ENCODE measurements at places on chromosomes 5 and 9. TPM values are rescaled to one million over a fixed set of nuclear protein-coding genes. Genes with fewer than 3 reads are reported as not detected.

DNA sequence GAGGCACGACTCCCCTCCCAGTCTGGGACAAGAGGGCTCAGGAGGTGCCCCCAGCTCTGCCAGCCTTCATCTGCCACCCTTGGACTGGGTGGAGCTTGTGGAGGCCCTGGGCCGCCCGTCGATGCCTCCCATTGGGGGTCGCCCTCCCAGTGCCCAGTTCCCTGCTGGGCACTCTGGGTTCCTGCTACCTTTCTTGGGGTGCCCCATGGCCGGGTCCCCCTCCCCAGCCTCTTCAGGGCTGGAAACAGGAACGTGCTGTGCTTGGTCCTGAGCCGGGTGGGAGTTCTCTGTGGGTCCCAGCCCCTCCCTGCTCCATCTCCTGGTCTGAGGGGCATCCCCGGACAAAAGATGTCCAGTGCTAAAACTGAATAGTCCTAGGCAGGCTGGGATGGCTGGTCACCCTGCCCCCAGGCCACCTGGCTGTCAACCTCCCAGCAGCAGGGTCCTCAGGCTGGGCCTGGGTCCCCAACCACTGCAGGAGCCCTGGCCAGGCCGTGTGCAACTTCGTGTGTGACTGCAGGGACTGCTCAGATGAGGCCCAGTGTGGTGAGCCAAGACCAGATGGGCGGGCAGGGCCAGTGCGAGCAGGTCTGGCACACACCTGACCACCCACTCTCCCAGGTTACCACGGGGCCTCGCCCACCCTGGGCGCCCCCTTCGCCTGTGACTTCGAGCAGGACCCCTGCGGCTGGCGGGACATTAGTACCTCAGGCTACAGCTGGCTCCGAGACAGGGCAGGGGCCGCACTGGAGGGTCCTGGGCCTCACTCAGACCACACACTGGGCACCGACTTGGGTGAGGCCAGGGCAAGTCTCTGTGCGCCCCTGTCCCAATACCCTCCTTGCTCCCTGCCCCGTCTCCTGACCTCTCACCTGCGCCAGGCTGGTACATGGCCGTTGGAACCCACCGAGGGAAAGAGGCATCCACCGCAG is 784 bp downstream of the MAMDC4 start:
- no peak for DNase-seq
- H3K4me1 ChIP-seq: peaks cover 6% of the 10 kb centered on the region

- H3K4me3 ChIP-seq: no peak overlapping the region
- H3K27ac ChIP-seq: no peak overlapping the region
- no peaks in the 10 kb centered on the region for H3K36me3 ChIP-seq
- no peaks in the 10 kb centered on the region for H3K4me1 ChIP-seq
Measured at GRCh38 chr9:3012245-3012644, 168.3 kb upstream of the PUM3 start.

Gene TMC1
- 9.0 TPM for total RNA-seq

DNA sequence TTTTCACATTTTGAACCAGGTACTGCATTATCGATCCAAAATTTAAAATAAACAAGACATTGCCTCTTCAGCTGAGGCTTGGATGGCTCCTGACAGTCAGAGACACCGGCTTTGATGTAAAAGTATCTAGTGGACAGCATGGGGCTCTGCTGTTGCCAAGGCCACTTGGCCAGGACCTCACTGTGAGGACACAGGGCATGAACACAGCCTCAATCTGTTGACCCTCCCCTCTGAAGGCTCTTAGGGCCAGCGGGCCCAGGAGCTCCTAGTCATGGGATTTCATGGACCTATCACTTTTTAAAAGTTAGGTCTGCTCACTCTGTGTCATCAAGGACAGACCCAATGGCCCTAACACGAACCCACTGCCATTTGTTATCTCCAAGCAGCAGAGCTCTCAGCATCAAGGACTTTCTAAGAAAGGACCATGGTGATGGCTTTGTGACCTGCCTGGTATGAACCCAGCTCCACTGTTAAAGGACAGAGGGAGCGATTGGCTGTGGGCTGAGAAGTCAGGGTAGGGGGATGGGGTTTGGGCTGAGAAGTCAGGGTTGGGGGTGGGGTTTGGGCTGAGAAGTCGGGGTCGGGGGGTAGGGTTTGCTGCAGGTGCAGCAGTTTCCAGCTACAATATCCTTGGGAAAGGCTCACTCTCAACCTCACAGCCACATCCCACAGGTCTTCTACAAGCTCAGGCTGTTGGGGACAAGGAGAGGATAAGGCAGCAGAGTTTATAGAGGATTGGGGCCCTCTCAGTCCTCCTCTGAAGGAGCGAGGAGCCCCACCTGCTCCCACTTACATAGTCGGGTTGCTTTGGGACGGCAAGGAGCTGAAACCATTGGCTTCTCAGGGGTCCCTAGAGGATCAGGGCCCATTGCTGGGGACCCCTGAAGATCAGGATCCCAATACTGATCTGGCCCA is 146.8 kb downstream of the BARX1 start:
- no peak overlapping the region for H3K4me3 ChIP-seq
- no peak for DNase-seq
- H3K36me3 ChIP-seq: no peaks in the 10 kb centered on the region
- no peak overlapping the region for H3K27ac ChIP-seq
- H3K4me1 ChIP-seq: no peaks in the 10 kb centered on the region

DNA sequence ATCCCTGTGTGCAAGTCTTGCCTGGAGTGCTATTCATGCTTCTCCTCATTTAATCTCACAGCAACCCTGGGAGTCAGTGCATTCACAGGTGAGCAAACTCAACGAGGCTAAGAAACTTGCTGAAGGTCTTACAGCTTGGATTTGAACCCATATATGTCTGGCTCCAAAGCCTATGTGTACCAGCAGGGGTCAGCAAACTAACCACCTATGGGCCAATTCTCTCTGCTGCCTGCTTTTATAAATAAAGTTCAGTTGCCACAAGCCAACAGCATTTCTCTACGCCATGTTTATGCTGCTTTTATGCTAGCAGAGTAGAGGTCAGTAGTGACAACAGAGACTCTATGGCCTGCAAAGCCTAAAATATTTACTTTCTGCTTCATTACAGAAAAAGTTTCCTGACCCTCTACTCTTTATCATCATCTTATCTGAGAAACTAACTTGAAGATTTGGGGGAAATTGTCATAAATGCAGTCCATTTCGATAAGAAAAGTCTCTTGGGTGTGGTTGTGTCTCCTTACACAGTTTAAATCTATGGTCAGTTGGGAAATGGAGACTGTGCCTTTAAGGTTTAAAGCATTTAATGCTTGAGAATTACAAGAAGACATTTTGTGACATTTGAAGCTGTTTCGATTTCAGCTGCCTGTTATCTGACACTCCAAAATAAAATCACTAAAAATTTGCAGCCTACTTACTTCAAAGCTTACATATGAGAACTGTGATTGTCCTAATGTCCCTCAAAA is 137.7 kb downstream of the PRELID2 start:
- H3K4me3 ChIP-seq: no peak overlapping the region
- H3K4me1 ChIP-seq: no peaks in the 10 kb centered on the region
- H3K27ac ChIP-seq: no peak overlapping the region

GRCh38 chr9:2355697-2355983 is 265.9 kb upstream of the VLDLR start:
- H3K4me3 ChIP-seq: no peak overlapping the region
- H3K27me3 ChIP-seq: no peaks in the 10 kb centered on the region

GRCh38 chr5:172944741-172945140 is 14.5 kb upstream of the RPL26L1 start:
- no peak for DNase-seq
- H3K27me3 ChIP-seq: no peaks in the 10 kb centered on the region
- H3K4me1 ChIP-seq: no peaks in the 10 kb centered on the region
- H3K36me3 ChIP-seq: no peaks in the 10 kb centered on the region

DNA sequence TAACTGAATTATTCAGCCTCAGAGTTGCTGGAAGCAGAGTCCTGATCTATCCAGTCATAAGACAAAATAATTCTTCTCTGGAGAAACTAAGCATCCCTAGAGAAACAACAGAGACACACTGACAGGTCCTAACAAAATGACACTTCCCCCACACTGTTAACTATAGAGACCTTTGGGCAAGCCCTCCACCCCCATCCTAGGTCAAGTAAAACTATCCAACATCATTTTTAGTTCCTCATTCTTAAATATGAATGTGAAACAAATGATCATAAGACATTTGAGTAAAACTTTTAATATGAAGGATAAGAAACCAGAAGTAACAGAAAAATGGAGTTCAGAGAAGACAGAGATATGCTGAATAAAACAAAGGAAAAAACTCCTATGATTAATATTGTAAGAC is 30.9 kb downstream of the CNTLN start:
- H3K4me1 ChIP-seq: no peaks in the 10 kb centered on the region
- no peaks in the 10 kb centered on the region for H3K36me3 ChIP-seq
- H3K27me3 ChIP-seq: no peaks in the 10 kb centered on the region
- no peak overlapping the region for H3K4me3 ChIP-seq

Gene PCDH1
- total RNA-seq: 101 TPM

Gene CNTLN
- total RNA-seq: 3.6 TPM

Gene SARDH
- 11.3 TPM for total RNA-seq

All from PC-9 (cell line).